Putamen (tissue), 1 donor: ENCODE measurements at places on chromosomes 6 and 20.
A peak's percentile ranks its signal among the peaks of the same experiment; 100 is the strongest.

DNA sequence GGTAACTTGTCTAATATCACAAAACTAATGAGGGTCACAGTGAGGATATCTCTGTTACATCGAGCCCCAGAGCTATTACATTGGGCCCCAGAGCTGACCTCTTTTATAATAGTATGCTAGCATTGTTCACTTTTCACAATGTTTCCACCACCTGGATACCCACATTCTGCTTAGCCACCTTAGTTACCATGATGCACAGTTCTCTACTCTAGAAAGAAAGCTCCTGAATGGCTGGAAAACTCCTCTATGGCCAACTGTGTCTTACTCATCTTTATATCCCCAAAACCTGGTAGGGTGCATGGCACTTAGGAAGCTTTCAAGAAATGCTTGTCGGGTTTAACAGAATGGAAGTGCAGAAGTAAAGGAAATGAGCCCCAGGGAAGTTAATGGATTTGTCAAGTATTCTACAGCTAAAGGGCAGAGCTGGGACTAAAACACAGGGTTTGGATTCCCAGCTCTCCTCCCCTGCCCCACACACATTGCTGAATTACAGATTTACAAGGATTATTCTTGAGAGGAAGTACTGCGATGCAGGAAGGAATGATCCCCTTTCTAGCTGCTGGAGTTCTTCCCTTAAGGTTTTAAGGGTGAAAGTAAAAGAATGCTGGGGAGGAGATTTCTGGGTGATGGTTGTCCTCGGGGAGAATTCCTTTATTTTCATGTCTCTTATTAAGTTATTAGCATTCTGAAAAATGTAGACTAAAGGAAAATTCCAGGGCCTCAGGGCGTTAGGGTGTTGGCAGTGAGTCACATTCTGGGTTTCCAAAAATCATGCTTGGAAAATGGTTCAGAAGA lies 16.1 kb upstream of the HINT3 start:
- no peak for DNase-seq

- no peak for DNase-seq
These were observed 91.2 kb downstream of the MAP3K5 start for GRCh38 chr6:136701045-136701444.

DNA sequence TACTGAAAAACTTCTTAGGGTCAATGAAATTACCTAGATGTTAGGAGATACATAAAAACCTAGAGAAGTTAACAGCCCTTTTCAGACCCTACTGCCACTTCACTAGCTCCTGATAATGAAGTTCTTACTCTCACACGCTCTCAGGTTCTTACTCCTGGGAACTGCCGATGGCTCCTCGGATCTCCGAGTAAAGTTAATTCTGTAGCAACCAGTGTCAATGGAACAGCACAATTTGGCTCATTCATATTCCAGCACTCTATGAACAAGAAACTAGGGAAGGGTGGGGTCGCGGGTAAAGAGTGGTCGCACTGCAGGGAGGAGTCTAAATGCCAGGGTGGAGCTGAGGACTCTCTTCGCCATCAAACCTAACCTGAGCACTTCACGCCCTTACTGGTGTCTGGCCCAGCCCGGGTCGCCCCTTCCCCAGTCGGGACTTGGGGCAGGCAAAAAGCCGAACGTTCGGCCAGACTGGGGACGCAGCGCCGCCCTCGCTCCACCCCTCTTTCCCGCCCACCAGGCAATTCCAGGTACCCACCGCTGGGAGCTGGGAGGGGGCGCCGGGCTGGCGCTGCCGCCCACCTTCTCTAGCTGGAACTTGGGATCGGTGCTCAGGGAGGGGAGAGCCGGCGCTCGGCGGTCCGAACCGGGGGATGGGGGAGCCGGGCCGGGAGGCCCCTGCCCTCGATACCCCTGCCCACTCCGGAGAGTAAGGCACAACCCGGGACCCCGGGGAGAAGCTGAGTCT lies 744 bp downstream of the RAB23 start:
- peak; percentile 22 for DNase-seq

- no peak for DNase-seq
These were observed 304.4 kb upstream of the PLCB4 start for GRCh38 chr20:8764344-8764962.

DNA sequence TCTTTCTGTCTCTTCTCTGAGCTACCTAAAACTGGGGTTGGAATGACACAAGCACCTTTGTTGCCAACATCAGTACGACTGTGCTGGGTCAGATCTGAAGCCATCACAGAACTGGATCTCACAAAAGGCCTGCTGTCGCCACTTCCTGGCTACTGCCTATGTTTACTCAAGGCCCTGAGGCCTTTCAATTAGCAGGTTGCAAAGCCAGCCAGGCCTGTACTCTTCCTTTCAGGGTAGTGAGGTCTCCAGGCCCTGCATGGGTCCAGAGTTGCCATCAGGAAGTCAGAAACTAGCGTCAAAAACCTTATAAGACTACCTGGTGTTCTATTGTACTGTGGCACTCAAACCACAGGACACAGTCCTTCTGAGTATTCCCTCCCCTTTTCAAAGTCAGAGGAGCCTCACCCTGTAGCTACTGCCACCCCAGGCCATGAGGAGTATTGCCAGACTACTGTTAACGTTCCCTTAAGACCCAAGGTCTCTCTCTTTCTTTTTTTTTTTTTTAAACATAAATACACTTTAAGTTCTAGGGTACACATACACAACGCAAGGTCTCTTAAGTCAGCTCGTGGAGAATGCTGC lies 937.4 kb upstream of the GJE1 start:
- DNase-seq, result no peak

DNA sequence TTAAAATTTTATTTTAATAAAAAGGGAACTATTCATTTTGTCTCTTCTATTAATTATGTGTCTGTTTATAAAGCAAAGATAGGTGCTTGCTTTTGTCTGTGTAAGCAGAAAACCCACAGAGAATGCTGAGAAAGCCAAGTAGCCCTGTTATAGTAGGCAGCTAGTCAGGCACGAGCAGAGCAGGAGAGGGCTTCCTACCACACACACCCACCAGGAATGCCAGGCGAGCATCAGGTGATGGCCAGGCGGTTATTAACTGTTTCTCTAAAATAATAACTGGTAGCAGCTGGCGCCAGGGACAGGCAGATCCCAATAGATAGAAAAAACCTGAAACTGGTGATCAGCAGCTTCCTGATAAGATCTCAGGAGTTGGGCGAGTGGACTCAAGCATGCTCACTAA lies 15.7 kb downstream of the C6orf15 start:
- no peak for DNase-seq

DNA sequence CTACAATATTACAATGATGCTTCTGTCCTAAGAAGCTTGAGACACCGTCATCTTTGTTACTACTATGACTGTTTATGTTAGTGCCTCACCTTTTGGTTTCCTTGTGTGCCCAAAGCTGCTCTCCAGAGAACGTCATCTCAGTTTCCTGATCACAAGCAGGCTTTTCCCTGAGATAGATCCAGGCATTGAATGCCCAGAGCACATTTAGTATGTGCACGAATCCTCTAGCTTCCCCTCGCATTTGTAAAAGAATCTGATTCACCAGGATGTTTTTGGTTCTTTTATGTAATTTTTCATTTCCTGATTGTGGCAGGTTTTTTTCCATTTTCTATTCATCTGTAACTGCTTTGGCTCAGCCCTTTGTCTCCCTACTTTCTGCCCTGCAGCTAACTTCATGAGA lies 100.2 kb upstream of the TMEM181 start:
- no peak for DNase-seq

DNA sequence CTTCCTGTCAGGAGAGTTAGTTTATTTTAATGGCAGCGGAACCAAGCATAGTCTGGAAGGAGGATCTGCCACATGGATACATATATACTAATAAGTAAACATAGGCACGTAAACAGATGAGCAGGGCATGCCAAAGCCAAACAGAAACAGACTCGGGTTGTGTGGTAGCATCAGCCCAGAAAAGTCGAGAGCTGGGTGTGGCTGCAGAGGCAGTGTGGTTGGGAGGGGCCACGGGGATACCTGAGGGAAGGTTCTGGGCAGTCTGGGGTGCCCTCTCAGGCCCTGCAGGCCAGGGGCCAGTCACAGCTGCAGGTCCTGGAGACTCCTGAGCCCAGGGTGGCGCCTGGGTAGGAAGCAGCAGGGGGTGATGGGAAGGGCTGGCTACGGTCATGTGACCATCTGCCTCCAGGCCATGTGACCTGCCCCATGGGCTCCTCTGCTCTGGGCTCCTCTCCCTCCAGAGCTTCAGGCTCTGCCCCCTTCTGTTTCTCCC lies 42.8 kb upstream of the MRPS10 start:
- DNase-seq, result no peak

DNA sequence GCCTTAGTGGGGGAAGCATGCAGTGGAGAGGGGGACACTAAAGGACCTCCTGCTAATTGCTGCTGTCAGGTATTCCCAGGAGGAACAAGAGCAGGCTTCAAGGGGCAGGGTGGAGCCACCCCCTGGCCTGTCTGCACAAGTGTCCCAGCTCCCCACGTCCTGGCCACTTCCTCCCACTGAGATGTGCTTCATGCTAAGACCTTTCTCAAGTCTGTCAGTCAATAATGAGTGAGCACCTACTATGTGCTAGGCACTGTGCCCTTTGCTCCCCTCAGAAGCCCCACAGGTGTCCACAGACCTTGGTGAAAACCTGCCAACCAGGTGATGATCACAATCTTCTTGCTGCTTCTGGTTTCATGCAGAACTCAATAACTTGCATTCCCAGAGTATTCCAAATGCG lies 147.9 kb downstream of the UNC5CL start:
- DNase-seq, result no peak

DNA sequence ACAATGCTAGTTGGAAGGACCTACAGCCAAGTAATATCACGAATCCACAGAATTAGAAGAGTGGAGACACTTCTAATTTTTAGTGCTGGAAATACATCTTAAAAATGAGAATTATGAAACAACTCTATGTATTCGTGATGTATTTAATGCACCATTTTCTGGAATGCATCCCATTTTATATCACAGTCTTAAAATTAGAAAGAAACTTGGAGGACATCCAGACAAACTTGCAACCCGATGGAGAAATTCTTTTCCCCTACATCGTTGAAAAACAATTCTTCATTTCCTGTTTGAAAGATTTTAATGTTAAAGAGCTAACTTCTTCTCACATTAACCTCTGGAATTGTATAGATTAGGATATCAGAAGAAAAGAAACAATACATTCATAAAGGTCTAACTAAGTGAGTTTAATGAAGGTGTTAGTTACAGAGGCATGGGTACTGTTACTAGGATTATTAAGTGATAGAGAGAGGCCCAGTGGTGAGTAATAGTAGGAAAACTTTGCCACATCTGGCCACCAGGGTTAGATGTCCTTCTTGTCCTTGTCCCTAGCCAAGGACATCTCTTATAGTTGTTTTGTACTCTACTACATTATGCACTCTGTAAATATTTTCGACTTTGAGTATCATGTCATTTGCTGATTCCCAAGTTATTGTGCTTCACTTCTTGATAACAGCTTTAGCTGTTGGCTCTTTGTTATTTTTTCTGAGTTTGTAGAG lies 502.4 kb upstream of the PTCHD4 start:
- DNase-seq, result no peak

DNA sequence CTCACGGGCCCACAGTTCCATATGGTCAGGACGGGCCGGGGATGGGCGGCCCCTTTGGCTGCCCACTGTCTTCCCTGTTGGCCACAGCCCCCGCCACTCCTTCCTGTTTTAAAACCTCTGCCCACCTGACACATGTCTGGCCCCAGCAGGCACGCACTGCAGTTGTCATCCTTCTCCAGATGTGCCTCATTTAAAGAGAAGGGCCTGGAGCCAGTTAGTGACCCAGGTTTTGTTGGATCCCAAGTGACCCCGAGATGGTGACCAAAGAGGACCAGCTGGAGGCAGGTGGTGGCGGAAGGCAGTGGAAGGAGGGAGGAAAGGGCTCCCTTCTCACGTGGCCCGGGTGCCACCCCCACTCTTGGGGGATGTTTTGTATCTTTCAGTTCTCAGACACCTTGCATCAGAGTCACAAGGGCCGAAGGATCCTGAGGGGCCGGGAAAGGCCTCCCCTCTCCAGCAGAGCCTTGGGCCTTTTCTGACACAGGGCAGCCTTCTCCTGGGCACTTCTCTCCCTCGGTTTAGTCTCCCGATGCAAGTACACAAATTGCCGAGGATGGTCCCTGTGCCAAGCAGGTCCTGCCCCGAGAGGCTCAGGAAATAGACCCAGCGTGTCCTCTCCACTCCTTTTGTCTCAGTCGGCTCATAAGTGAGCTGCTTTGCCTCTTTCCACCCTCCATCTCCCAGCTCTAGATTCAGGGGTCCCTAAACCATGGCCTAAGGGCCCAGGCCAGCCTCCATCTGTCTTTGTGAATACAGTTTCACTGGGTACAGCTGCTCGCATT lies 117.6 kb downstream of the SULF2 start:
- no peak for DNase-seq

- no peak for DNase-seq
These were observed 193.9 kb upstream of the KCNG1 start for GRCh38 chr20:51216850-51217249.

- no peak for DNase-seq
These were observed 269.0 kb downstream of the COL12A1 start for GRCh38 chr6:74936886-74937285.
